ENCODE measurements at places on chromosomes 13 and 19.

GRCh38 chr13:80133631-80134261, 207.2 kb downstream of the SPRY2 start:
- DNase-seq, result no peak

DNA sequence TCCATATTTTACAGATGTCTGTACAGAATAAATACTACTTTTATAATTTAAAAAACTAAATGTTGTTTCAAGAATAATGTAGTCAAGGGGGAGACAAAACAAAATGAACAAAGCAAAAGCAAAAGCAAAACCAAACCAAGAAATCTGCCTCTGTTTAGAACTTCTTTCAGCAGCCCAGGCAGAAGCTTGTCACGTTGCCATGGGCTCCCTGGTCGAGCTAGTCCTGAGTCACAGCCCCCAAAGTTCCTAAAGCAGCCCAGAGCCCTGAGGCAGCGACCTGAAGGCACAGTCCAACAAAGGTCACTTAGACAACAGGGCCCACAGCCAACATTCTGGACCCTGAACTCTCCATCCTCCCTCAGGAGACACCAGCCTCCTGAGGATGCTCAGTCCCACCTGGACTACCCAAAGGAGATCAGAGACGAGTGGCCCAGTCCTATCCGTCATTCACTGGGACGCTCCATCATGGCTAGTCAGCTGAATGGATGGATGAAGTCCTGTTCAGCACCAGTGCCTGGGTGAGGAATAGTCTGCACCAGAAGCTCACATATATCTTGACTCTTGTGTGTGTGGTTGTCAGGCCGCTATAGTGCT, 41.7 kb downstream of the SIAH3 start:
- DNase-seq, result no peak

GRCh38 chr13:39099231-39099630, 61.0 kb downstream of the NHLRC3 start:
- DNase-seq, result no peak

- DNase-seq, result peak; percentile 66
These were observed 109.2 kb downstream of the OLFM4 start for GRCh38 chr13:53137779-53138178.

- no peak for DNase-seq
These were observed 5.9 kb downstream of the WIZ start for GRCh38 chr19:15443838-15444237.

DNA sequence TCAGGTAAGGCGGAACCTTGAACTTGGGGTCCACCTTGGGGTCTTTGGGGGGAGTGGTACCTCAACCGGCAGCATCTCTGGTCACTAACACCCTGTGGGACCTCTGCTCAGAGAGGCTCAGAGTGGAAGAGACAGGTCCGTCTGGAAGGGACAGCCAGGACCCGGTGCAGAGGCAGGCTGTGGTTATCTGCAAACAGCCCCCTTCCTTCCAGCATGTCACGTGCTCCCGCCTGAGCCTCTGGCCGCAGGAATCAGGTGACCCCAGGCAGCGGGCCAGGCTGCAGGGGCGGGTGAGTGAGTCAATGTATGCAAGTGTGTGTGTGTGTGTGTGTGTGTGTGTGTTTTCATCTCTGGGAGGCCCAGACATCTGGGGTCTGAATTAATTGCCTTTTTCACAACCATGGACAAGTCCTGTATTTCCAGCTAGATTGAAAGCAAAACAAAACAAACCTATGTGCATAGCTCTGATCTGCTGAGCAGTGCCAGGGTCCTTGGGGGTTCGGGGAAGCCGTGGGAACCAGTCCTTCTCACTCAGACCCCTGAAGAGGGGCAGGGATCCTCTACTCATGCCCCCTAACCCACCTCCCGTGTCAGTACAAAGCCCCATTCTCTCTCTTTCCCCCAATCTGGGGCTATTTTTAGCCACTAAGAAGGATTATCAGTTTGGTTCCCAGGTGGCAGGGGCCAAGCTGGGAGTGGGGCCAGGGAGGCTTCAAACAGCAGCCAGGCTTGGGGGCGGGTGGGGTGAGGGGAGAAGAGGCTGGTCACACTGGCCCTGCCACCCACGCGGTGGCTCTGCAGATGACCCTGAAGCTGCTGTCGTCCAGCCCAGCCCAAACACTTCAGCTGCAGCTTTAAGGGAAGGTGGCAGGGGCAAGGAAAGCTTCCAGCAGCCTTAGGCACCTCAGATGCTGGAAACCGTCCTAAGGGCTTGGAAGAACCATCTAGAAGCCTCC, 31.4 kb downstream of the CERS4 start:
- peak; percentile 91 for DNase-seq

- DNase-seq, result no peak
These were observed 3.7 kb upstream of the HSH2D start for GRCh38 chr19:16139752-16140151.

DNA sequence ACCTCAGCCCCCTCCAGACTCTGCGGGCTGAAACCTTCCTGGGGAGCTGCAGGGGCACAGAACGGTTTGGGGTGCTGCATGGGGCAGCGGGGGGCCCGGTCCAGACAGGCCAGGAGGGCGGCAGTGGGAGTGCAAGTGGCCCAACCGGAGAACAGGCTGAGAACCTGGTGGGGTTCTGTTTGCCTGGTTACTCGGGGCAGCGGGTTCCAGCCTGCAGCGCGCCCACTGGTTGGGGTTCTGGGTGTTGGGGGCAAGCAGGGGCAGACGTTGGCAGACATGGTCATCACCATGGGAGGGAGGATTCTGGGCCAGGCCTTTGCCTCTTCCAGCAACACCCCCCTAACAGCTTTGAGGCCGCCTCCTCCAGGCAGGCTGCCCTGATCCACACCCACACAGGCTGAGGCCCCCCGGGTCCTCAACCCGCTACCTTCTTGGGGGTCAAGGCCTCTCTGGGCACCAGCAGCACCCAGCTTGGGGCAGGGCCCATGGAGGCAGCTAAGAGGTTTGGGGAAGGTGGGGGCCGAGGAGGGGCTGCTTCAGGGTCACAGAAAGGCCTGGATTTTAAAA, at the start of gene PRR22:
Gene PRR22 (minus strand): TSS at position 166 of the 567 bp plus-strand sequence. CDS start 86 bp downstream, at position 80.
- no peak for DNase-seq

DNA sequence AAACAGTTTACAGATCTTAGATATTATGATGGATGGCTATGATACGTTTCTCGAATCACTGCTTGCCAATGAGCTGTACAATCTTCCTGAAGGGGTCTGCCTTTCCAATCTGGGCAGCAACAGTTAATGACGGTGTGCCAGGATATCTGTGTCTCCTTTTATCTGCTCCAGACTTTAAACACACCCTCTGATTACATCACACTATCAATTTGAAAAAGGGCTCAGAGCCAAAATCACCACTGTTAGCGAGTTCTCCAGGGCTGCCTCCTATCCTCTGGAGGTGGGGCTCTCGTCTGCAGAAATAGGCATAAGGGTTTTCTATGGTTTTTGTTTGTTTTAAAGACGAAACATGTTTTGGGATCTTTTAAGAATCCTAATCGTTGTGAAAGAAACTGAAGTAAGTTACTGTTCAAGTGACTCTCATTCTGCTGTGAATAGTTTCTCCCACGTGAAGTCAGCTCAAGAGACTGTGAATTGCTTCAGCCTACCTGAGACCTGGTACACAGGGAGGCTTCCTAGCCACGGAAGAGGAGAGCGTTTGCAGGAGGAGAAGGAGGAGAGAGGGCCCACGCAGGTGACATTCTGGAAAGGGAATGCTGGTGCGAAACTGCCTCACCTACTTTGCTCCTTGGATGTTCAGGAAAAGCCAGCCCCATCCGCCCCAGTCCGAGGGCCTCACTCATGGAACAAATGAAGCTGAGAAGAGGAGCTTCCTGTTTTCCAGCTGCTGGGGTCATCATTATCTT, 15.2 kb upstream of the GJA3 start:
- no peak for DNase-seq

DNA sequence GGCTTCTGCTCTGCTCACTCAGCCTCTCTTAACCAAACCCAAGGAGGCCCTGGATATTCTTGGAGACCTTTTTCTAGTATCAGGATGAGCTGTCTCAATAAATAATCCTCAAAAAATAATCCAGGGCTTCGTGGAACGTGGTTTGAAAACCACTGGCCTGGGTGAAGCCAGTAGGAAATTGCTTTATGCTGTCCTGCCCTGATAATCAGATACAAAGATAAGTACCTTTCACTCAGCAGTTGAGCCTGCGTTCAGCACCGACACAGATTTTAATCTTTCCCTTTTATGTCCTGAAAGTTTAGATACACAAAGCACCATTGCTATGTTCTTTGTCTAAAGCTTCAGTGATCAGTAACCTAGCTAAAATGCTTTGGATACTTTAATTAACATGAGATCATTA, 460.0 kb downstream of the RFC3 start:
- no peak for DNase-seq

- no peak for DNase-seq
These were observed 160.4 kb downstream of the ZIC5 start for GRCh38 chr13:99811067-99811700.

GRCh38 chr13:49367640-49368422, 76.0 kb downstream of the CAB39L start:
- DNase-seq, result no peak

- DNase-seq, result no peak
These were observed 57.7 kb downstream of the CELF5 start for GRCh38 chr19:3282155-3282554.

DNA sequence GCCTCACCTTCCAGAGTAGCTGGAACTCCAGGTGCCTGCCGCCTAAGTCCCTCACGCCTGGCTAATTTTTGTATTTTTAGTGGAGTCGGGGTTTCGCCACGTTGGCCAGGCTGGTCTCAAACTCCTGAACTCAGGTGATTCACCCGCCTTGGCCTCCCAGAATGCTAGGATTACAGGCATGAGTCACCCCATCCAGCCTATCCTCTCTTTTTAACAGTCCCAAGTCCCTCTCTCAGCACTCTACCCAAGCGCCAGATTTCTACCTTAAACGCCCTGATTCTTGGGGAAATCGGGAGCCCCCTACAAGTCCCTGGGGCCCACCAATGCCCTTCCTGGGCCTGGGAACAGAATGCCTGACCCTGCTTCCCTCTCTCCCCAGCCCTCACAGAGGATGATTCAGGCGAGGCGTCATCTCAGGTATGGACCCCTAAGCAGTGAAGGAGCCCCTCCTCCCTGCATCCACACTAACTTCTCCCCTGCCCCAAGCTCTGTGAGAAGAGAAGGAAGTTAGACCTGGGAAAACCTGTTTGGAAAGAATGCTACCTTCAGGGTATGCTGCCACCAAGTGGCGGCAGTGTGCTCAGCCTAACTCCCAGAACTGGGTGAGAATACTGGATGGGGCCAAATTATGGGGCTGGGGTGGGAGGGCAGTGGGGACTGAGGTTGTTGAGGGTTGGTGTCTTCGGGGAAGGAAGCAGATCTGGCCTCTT, 20.8 kb upstream of the EBI3 start:
- no peak for DNase-seq

- DNase-seq, result no peak
These were observed 51.5 kb downstream of the EPS15L1 start for GRCh38 chr19:16420336-16420676.

DNA sequence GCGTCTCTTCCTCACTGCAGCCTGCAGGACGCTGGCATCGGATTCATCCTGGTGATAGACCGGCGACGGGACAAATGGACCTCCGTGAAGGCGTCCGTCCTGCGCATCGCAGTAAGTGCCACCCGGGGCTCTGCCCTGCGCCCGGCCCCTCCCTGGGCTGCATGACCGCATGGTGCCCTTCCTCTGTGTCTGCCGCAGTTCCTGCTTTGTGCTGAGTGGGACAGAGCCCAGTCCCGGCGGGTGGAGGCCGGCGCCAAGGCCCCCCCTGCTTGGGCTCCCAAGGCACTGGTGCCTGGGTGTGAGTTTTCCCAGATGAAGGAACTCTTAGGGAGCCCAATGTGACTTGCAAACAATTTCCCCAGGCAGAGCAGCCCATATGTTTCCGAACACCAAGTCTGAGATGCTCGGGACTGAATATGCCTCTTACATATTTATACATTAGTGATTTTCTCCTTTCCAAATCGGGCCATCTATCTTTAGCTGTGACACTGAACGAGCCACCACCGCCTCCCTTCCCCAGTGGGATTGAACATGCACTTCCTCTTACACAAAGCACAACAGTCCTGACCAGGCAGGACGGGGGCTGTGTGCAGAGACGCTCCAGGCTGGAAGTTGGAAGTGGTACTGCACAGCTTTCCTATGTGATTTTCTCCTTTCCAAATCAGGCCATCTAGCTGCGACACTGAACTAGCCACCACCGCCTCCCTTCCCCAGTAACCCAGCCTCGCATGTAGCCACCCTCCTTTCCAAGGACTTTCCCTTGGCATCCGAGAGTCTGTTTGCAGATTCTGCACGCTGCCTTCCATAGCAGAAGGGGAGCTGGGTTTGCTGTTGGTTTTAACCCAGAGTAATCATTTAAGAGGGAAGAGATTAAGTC, 60.1 kb upstream of the F7 start:
- DNase-seq, result no peak

DNA sequence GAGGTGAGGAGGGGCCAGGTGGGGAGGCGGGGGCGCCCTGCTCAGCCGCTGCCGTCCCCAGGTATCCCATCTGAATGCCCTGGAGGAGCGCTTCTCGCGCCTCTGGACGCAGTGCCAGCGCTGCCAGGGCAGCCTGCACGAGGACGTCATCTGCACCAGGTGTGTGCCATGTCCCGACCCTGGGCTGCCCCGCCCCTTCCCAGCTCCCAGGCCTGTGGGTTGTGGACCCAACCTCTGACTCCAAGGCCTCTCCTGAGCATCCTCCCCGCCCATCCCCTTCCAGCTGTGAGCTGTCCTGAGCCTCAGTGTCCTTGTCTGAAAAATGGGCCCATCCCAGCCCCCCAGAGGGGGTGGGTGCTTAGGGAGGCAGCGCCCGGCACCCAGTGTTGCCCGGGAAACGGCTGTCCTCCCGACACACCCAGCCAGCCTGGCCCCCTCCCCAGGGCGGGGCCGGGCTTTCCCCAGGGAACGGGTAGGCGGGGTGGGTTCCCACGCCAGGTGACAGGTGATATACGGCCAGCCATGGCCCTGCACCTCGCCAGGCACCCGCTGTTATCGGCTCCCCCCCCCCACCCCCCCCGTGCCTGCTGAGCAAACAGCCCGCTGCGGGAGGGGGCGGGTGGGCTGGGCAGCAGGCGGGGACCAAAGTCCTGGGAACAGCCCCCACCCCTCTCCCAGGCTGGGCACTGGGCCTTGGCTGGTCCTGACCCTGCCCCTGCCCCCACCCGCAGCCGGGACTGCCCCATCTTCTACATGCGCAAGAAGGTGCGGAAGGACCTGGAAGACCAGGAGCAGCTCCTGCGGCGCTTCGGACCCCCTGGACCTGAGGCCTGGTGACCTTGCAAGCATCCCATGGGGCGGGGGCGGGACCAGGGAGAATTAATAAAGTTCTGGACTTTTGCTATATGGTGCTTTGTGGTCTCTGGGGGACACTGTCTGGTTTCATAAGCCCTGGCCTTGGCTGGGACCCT, 1.3 kb upstream of the SPIB start:
- no peak for DNase-seq

DNA sequence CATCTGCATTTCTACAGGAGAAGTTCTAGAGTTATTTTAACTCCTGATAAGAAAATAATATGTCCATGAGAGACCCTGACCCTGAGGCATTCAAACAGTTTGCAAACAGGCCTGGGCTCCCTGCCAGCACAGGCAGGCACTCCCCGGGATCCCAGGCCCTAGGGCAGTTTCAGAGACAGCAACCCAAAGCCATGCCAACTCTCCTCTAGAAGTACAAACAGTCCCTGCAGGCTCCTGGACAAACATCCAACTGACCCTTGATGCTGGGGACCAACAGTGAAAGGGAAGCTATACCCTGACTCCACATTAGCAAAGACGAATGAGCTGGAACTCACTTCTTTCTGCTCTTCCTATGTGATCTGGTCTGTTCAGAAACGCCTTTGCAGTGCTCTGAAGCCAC, 44.8 kb downstream of the CCDC70 start:
- DNase-seq, result no peak

- no peak for DNase-seq
These were observed 536.5 kb downstream of the PCDH9 start for GRCh38 chr13:66693656-66694055.

- DNase-seq, result no peak
These were observed 11.9 kb downstream of the SELENOW start for GRCh38 chr19:47790398-47790814.
